ENCODE measurements at places on chromosomes 13 and 19.

DNA sequence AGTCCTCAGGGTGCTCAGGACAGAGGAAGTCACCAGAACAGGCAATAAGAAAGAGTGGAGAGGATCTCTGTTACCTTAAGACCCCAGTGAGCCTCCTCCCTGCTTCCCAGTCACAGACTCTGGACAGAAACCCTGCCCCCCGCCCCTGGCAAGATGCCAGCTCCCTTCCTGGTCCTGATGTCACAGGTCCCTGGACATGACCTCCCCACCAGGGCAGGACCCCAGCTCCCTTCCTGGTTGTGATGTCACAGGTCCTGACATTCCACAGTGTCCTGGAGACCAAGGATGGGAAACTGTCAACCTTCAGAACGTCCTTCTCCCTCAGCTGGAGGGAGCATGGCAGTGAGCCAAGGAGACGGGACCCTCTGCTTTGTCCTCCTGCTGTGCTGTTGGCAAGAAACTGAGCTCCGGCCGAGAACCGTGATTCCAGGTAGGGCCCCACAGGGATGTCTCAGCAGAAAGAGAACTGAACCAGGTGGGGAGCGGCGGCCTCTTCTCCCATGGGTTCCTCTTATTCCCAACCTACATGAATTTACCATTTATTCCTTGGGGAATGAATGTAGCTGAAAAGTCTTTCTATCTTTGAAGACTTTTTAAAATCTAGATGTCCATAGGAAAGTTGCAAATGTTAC, at the start of gene SPACA7:
Gene SPACA7 (plus strand): TSS at position 306 of the 632 bp plus-strand sequence. CDS start 31 bp downstream, at position 337.
- DNase-seq: no peak

DNA sequence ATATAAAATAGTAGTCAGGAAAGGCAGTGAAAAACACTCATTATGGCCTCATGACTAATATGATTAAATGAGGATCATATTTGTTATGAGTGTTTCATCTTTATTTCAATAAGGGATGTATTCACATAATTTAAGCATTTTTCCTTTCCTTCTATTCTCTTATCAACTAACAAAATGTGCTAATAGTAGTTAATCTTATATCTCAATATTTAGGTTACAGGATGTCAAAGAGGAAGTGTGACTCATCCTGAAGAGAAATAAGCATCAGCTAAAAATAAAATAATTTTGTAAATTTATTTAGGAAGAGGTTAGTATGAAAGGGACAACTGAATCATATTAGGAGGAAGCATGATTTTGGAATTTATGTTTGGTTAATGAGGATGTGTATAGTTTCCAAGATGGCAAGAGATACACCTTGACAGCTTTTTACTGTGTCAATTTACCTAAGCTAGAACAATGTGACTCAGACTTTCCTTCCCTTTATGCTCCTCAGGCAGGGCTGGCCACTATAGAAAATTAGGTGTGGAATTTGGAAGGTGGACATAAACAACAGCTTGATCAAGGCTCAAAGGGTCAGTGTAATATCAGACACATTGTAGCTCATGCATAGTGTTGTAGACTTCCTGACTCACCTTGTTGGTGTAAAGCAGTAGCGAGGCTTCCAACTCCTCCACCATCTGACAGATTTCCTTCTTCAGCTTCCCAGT, 172.7 kb downstream of the SLITRK1 start:
- no peak for DNase-seq

DNA sequence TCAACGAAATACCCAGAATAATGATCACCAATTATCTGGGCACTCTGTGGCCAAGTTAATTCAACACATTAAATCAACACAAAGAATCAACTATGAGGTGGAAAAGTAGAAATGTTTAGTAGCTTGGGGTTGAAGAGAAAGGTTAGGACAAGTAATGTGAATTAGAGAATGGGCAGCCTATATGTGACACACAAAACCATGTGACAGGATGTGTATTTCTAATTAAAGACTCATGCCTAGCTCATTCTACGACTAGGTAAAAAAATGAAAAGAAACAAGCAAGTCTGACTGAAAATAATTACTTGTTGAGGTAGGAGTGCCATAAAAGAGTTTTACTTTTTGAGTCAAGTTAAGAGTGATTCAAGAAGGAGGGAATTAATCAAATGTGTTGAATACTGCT, 2646.0 kb upstream of the PCDH20 start:
- DNase-seq: no peak

- DNase-seq: no peak
Measured at GRCh38 chr19:20186174-20186573, 19.2 kb downstream of the ZNF486 start.

- peak; percentile 88 for DNase-seq
Measured at GRCh38 chr19:44746946-44747738, 1.4 kb upstream of the BCL3 start.

- no peak for DNase-seq
Measured at GRCh38 chr13:76730220-76730619, 156.0 kb downstream of the KCTD12 start.

GRCh38 chr13:27283906-27284493, 13.4 kb downstream of the RASL11A start:
- no peak for DNase-seq

DNA sequence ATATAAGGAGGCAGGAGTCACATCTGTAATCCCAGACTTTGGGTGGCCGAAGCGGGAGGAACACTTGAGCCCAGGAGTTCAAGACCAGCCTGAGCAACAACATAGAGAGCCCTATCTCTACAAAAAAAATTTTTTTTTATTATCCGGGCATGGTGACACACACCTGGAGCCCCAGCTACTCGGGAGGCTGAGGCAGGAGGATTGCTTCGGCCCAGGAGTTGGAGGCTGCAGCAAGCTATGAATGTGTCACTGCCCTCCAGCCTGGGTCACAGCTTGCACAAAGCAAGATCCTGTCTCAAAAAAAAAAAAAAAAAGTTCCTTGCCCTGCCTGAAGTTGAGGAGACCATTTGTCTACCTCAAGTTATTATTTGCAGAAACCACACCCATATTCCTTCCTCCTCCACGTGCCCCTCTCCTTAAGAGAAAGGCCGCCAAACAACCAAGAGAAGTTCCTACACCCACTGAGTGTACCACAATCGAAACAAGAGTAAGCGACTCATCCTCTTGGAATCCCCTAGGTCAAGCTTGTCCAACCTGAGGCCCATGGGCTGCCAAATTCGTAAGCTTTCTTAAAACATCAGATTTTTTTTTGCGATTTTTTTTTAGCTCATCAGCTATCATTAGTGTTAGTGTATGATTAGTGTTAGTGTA, 2.2 kb downstream of the ABCC4 start:
- peak; percentile 41 for DNase-seq

DNA sequence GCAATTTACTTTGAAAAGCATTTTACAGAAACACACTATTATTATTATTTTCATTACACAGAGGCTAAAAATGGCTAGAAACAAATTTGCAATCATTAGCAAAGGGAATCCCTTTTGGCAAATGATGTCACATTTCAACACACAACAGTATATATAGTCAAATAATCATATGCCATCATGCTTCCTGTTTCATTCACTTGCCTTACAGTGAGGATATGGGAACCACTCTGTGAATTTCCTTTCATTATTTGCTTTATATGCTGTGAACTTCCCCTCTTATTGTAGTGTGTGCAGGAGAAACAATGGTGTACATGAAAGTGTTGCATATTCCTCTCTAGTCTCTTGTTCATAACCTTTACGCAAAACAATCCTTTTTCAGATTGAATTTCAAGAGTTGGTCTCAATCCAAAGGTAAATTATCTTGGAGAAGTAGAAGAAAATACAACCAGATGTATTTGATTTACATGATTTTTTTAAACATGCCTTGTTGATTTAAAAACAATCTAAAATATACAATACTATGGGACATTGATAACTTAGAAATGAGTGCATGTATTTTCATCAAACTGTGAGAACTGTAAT, 657.3 kb downstream of the EFNB2 start:
- no peak for DNase-seq

DNA sequence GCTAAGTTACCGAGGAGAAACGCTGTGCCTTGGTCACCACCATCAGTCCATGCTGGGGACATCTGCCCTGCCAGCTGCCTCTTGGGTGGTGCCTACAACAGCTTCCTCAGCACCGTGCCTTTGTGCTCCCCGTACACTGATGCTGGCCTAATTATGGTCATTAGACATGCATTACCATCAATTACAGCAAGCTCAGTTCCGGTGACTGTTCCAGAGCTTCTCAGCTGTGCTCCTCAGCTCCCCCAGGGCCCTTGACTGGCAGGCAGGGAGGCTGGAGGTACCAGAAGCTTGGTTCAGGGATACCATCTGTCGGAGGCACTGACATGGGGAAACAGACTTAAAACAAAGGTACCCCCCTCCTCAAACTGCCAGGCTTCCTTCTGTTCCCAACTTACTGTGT, 40.2 kb downstream of the CILP2 start:
- DNase-seq: no peak

GRCh38 chr13:22925881-22926747, 254.7 kb upstream of the SGCG start:
- peak; percentile 86 for DNase-seq
